Activated naive CD8-positive, alpha-beta T cell treated with anti-CD3 and anti-CD28 coated beads, Interleukin-2, amount 10 ng/mL, durations not matched to agents 7 days and 5 days (primary cell): ENCODE measurements at places on chromosomes 4 and X. TPM values are rescaled to one million over a fixed set of nuclear protein-coding genes. Genes with fewer than 3 reads are reported as not detected.
A peak's percentile ranks its signal among the peaks of the same experiment; 100 is the strongest.

The CTSO gene
- total RNA-seq, result 7.6 TPM

The CLTRN gene
- total RNA-seq, result not detected

The SMIM10L2A gene
- 1.8 TPM for total RNA-seq

The TCEANC gene
- 6.2 TPM for total RNA-seq

The ADH1C gene
- not detected for total RNA-seq

The PRDM8 gene
- 8.2 TPM for total RNA-seq

The TCP11X1 gene
- total RNA-seq, result not detected

The ASB9 gene
- total RNA-seq, result 0.83 TPM

The ABCG2 gene
- total RNA-seq, result 0.67 TPM

The SETD7 gene
- 9.4 TPM for total RNA-seq

DNA sequence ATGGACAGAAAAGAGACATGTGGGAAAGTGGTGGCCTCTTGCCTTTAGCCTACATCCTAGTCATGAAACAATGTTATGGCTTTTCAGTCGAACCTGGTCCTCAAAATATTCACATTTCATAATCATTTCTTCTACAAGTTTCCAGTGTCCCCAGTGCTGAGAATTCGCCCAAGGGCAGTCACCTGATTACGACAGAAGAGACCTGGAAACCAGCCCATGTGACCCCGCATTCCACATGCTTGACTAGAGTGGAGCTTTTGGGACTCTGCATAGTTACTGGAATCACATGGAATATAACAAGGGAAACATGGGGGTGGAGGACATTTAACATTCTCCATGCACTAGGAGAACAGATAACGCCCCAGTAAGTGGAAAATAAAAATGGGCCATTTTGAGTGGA, 100.1 kb downstream of the PPARGC1A start:
- H3K27me3 ChIP-seq, result no peaks in the 10 kb centered on the region
- DNase-seq, result no peak
- no peak overlapping the region for H3K27ac ChIP-seq

GRCh38 chr4:15327311-15328298, 100.2 kb upstream of the C1QTNF7 start:
- H3K27me3 ChIP-seq, result peaks cover 3% of the 10 kb centered on the region
- H3K4me1 ChIP-seq, result peaks cover 3% of the 10 kb centered on the region
- H3K4me3 ChIP-seq, result no peak overlapping the region
- DNase-seq, result no peak
- no peaks in the 10 kb centered on the region for H3K36me3 ChIP-seq

- H3K4me1 ChIP-seq, result no peaks in the 10 kb centered on the region
- H3K4me3 ChIP-seq, result no peak overlapping the region
- no peaks in the 10 kb centered on the region for H3K27me3 ChIP-seq
- no peaks in the 10 kb centered on the region for H3K36me3 ChIP-seq
- no peak for DNase-seq
These were observed 77.5 kb downstream of the UCHL1 start for GRCh38 chr4:41334182-41334581.

DNA sequence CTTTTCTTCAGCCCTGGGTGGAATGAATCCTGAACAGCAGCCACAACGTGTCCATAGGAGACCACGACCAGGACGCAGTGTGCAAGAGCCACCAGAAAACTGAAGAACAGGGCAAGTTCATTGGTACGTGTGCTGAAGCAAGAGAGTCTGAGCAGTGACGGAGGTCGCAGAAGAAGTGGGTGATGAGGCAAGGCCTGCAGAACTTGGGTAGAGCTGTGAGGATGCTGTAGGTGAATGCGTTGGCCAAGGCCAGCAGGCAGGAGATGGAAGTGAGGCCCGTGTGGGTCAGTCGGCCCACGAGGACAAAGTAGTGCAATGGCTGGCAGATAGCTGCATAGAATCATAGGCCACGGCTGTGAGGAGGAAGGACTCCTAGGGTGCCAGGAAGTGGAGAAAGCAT, 5.6 kb upstream of the CTAG2 start:
- peaks cover 2% of the 10 kb centered on the region for H3K27me3 ChIP-seq
- no peak overlapping the region for H3K27ac ChIP-seq
- no peak for DNase-seq
- H3K4me1 ChIP-seq, result peaks cover 2% of the 10 kb centered on the region
- H3K36me3 ChIP-seq, result no peaks in the 10 kb centered on the region
- no peak overlapping the region for H3K4me3 ChIP-seq

- no peaks in the 10 kb centered on the region for H3K4me1 ChIP-seq
- H3K36me3 ChIP-seq, result no peaks in the 10 kb centered on the region
- no peak overlapping the region for H3K4me3 ChIP-seq
- H3K27ac ChIP-seq, result no peak overlapping the region
- DNase-seq, result no peak
- no peaks in the 10 kb centered on the region for H3K27me3 ChIP-seq
These were observed 21.4 kb upstream of the NOX1 start for GRCh38 chrX:100895365-100896075.

DNA sequence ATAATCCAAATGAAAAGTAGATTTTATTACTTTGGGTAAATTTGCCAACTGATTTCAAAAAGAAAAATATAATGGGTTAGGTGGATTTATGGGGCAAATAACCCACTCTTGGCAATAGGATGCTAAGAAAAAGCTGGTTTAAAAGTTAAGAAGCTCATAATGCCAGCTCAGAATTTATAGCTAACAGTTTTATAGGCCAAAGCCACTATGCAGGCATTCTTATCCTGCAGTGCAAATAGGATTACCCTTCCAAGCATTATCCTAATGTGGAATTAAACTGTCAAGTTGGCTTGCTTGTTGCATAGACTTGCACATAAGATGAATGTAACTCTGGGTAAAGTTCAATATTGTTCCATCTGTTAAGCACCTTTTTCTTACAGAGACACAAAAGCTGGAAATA, 703.0 kb downstream of the PCDH18 start:
- no peak for DNase-seq
- H3K27me3 ChIP-seq, result no peaks in the 10 kb centered on the region
- no peak overlapping the region for H3K27ac ChIP-seq

- no peak overlapping the region for H3K4me3 ChIP-seq
- no peaks in the 10 kb centered on the region for H3K36me3 ChIP-seq
- H3K27ac ChIP-seq, result no peak overlapping the region
- no peaks in the 10 kb centered on the region for H3K4me1 ChIP-seq
- DNase-seq, result no peak
- no peaks in the 10 kb centered on the region for H3K27me3 ChIP-seq
These were observed 711.2 kb downstream of the ADGRL3 start for GRCh38 chr4:61911313-61911756.

DNA sequence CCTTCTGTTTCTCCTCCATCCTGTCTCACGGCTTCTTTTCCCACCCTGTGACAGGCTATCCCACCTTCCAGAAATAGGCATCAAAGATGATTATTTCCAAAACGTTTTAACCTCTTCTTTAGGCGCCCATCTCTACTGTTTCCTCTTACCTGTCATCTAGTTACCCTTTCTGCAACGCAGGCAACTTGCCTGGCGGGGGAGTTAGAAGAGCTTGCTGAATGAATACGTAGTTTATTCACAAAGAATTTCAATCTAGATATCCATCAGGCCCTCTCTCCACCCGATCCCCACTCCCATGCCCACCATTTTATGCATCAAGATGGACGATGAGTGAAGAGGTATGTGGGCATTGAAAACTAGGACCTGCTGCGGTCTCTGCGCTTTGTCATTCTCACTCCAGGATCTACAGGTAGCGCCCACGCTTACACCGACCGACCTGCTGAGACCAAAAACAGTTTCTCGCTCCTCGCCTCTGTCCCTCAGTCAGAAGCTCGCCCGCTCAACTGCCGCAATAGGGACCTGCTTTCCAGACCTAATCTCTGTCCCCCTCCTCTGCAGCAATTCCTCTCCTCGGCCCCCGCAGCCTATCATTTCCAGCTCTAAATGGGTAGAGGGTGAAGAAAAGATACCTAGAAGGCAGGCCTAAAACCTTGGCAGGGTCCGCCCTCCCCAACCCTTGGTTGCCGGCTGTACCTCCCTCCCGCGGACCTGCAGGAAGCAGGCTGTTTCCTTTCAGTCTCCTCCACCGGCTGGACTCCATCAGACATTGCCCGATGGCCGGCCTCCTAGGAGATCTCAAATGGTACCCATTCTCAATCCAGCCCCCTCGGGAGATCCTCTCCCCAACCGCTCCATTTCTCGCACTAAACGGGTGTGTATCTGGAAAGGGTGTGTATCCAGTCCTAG, 624 bp downstream of the BEX5 start:
- H3K4me3 ChIP-seq, result peak overlapping the region; percentile 95
- H3K36me3 ChIP-seq, result no peaks in the 10 kb centered on the region
- no peaks in the 10 kb centered on the region for H3K27me3 ChIP-seq

- H3K4me3 ChIP-seq, result no peak overlapping the region
- H3K36me3 ChIP-seq, result no peaks in the 10 kb centered on the region
- peaks cover 13% of the 10 kb centered on the region for H3K27me3 ChIP-seq
- no peak overlapping the region for H3K27ac ChIP-seq
These were observed 4.8 kb upstream of the CXCL13 start for GRCh38 chr4:77600521-77601451.

GRCh38 chrX:2592279-2592678, 91.5 kb upstream of the DHRSX start:
- H3K36me3 ChIP-seq, result peaks cover 11% of the 10 kb centered on the region
- H3K27me3 ChIP-seq, result no peaks in the 10 kb centered on the region
- H3K27ac ChIP-seq, result no peak overlapping the region
- no peak overlapping the region for H3K4me3 ChIP-seq
- H3K4me1 ChIP-seq, result peaks cover 11% of the 10 kb centered on the region

GRCh38 chr4:74108457-74109115, 9.6 kb upstream of the CXCL2 start:
- no peaks in the 10 kb centered on the region for H3K27me3 ChIP-seq
- H3K4me3 ChIP-seq, result no peak overlapping the region
- H3K36me3 ChIP-seq, result no peaks in the 10 kb centered on the region
- H3K4me1 ChIP-seq, result no peaks in the 10 kb centered on the region
- no peak for DNase-seq

GRCh38 chr4:65450899-65451298, 219.4 kb downstream of the EPHA5 start:
- H3K27ac ChIP-seq, result no peak overlapping the region
- H3K27me3 ChIP-seq, result no peaks in the 10 kb centered on the region
- DNase-seq, result no peak
- no peaks in the 10 kb centered on the region for H3K36me3 ChIP-seq

- H3K4me3 ChIP-seq, result peak overlapping the region; percentile 14
- H3K27me3 ChIP-seq, result no peaks in the 10 kb centered on the region
- no peaks in the 10 kb centered on the region for H3K36me3 ChIP-seq
- H3K4me1 ChIP-seq, result peaks cover 11% of the 10 kb centered on the region
These were observed 79.4 kb downstream of the SLC9A6 start for GRCh38 chrX:136064661-136065043.

DNA sequence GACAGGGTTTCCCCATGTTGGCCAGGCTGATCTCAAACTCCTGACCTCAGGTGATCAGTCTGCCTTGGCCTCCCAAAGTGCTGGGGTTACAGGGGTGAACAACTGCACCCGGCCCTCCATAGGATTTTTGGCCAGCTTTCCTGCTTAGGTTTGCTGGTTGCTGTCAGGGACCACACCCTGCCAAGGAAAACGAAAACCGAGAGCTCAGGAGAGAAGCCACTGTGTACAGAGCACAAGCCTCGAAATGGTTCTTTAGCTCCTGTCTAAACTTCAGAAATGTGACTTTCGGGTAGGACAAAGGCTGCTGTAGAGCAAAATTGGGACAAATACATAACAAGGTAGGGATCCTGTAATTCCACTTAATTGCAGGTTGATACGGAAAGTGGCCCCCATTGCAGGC, 146.3 kb upstream of the ATP6AP2 start:
- H3K27ac ChIP-seq, result no peak overlapping the region
- DNase-seq, result no peak
- no peak overlapping the region for H3K4me3 ChIP-seq
- peaks cover 3% of the 10 kb centered on the region for H3K4me1 ChIP-seq
- no peaks in the 10 kb centered on the region for H3K27me3 ChIP-seq

- H3K4me3 ChIP-seq, result no peak overlapping the region
- H3K36me3 ChIP-seq, result no peaks in the 10 kb centered on the region
- DNase-seq, result no peak
- peaks cover 2% of the 10 kb centered on the region for H3K27me3 ChIP-seq
These were observed 6.2 kb upstream of the AFAP1 start for GRCh38 chr4:7945709-7946380.

GRCh38 chr4:168440442-168441264, 39.6 kb downstream of the DDX60L start:
- H3K27me3 ChIP-seq, result no peaks in the 10 kb centered on the region
- DNase-seq, result no peak
- peaks cover 8% of the 10 kb centered on the region for H3K4me1 ChIP-seq
- H3K36me3 ChIP-seq, result peaks cover 40% of the 10 kb centered on the region
- H3K4me3 ChIP-seq, result no peak overlapping the region

DNA sequence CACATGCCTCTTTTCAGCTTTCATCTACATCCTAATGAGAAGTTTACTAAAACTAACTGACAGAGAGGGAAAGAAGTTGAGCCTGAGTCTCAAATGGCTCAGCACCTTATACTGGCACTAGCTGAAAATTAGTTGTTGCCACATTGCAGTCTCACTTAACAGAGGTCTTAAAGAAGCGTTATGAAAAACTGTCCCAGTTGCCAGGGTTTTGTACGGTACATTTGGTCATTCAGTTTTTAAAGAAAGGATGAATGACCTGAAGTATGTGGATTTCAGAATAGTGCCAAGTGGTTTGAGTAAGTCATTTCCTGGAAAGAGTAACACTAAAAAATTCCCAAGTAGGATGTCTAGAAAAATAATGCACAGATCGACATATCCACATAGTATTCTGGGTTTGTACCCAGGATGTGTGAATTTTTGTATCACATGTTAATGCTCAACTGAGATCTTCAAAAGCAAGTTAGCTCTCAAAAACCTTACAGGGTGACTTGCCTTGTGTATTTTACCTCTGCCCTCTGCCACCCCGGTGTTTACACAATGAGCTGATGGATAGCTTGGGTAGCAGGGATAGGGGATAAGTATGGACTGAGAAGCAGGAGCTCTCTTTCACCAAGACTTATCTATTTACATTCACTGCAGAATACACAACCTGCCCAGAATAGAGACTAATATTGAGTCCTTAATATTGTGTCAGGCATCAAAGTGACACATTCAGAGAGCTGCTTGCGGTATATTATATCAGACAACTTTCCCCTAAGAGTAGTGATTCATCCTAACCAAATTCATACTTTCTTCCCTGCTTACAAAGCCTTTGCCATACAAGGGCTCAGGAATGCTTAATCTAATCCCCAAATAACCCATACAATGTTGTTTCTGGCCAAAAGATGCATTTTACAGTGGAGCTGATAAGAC, 1075.7 kb upstream of the PABPC4L start:
- DNase-seq, result no peak
- H3K4me1 ChIP-seq, result no peaks in the 10 kb centered on the region
- no peak overlapping the region for H3K4me3 ChIP-seq

DNA sequence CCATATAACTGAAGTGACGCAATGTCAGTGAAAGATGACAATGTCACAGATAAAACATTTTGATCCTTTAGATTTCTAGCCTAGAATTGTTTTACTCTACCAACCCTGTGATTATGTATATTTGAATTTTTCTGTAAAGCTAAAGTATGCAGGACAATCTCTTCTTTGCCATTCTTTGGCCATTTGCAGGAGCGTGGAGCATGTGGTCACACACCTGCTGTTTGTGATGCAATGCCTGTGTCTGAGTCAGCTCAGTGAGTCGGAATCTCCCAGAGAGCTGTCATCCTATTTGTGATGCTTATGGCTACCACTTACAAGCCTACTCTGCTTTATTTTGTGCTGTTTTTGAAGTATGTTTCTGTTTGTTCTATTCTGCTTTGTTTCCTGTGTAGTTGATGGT, 214.5 kb downstream of the NAF1 start:
- no peaks in the 10 kb centered on the region for H3K36me3 ChIP-seq
- H3K4me1 ChIP-seq, result no peaks in the 10 kb centered on the region
- H3K27ac ChIP-seq, result no peak overlapping the region
- no peak overlapping the region for H3K4me3 ChIP-seq
- no peaks in the 10 kb centered on the region for H3K27me3 ChIP-seq
- DNase-seq, result no peak

- no peak overlapping the region for H3K4me3 ChIP-seq
- H3K36me3 ChIP-seq, result peaks cover 4% of the 10 kb centered on the region
- H3K4me1 ChIP-seq, result peaks cover 34% of the 10 kb centered on the region
- no peak for DNase-seq
- H3K27ac ChIP-seq, result no peak overlapping the region
These were observed 229.5 kb upstream of the ANXA3 start for GRCh38 chr4:78322032-78322431.
